ENCODE measurements at places on chromosomes 11 and 22.

- no peak for DNase-seq
Observed at GRCh38 chr11:19656140-19656541, 56.5 kb upstream of the NAV2 start.

DNA sequence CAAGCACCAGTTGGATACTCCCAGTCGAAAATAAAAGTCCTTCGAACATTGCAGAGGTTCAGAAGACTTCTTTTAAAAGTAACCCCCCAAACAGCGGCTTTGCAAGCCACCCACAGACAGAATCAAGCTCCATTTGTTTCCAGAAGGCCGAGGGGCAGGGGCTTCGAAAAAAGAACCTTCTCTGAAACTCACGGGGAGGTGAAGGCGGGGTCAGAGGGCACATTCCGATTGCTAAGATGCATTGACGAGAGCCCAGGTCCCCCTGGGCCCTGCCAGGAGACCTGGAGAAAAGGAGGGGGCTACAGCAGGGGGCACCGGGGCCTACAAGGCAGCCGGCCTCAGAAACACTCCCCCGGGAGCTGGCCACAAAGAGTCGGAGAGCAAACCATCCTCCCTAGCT, 306.8 kb downstream of the MN1 start:
- no peak for DNase-seq

- no peak for DNase-seq
Observed at GRCh38 chr22:30338802-30339201, 12.1 kb upstream of the TBC1D10A start.

DNA sequence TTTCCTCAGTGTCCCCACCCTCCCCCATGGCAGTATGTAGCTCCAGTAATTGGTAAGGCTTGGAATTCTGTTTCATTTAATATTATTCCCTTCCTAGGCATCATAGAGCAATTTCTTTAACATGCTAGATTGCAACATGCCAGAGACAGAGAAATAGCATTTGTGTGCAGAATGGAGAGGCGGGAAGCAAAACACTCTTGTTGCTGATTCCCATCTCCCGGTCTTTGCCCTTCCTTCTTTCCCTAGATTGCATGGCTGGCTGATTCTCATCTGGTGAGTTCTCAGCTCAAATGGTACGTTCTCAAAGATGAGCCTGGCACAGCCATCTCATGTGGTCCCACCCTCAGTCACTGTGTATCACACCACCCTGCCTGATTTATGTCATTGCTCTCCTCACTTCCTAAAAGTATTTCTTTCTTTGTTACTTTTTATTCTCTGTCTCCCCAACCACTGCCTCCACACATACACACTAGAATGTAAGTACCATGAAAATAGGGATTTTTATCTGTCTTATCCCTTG, 66.9 kb downstream of the ARFGAP2 start:
- no peak for DNase-seq

- DNase-seq: no peak
Observed at GRCh38 chr11:112023104-112023503, 2.1 kb upstream of the DLAT start.

DNA sequence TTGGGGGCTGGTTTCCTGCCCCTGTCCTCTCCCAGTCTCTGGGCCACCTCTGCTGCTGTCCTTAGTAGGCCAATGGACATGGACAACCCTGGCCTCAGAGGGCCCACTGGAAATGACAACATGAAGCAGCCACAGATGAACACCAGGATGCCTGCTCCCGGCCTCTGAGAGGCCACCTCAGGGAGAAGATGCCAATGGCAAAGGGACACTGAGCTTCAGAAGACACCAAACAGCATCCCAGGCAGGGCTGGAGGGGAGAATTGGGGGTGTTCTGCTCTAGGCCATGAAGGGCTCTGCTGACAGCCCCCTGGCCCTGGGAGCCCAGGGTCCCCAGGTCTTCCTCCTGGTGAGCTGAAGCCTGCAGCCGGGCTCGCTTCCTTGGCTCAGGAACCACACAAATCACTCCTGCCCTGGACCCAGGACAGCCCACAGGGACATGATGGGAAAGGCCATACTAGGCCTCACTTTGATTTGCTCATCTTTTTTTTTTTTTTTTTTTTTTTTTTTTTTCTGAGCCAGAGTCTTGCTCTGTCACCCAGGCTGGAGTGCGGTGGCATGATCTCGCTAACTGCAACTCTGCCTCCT, 45.3 kb downstream of the TPBGL start:
- DNase-seq: no peak

GRCh38 chr22:19122752-19123492, 710 bp upstream of the DGCR2 start:
- no peak for DNase-seq

DNA sequence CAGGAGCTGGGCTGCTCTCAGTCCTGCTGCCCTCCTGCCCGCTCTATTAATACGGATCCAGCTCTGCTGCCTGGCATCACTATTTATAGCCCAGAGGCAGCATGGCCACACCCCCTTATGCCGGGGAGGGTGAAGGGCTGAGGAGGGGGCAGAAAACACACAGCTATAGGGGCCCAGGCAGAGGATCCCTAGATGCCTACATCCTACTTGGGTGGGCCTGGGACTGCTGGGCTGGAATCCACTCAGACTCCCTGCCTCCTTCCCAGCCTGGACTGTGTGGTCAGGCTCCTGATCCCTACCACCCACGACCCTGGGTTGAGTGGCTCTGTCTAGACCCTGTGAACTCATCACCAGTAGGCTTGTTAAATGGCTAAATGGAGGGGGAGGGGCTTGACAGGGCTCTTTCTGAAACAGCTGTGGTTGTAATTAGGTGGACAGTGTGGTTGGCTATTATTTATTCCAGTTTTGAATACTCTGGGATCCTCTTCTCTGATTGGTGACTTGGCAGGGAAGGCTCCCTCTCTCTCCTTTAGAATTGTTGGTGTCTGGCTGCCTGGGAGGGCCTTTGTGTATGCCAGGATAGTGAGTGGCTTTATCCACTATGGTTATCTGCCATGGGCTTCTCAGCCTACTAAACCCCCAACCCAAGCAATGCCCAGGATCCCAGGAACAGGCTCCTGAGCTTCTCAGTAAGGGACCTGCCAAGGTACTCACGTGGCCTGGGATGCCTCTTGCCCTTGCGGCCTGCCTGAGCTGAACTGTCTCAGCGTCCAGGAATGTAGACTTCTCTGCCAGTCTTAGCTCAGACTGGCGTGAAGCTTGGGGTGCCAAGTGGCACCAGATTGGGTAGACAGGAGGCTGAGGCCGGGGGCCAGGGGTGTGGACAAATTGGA, 15.2 kb downstream of the PHLDB1 start:
- DNase-seq: peak; percentile 85

GRCh38 chr11:19642185-19643158, 70.2 kb upstream of the NAV2 start:
- no peak for DNase-seq

DNA sequence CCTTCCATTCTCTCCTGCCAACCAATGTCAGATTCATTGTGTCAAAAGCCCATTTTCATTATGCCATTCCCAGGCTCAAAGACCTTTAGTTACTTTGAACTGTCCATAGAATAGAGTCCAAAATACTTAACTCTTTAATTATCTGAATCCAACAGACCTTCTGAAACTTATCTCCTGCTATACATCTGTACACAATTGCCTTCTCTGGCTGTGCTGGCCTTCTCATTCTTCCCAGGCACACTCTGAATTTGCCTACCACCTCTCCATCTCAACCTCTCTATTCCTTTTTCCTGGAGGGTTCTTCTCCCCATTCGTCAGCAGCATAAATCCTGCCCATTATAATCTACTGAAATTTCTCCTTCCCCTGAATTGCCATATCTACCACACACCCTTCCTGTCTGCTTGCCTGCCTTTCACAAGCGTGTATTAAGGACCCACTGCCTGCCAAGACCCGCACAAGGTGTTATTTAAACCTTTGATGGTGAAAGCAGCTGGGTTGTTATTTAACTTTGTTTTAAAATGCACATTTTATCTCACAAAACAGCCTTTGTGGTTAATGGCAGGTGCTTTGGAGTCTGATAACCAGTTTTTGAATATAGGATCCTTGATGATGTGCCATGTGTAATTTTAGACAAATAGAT, 125.9 kb downstream of the CCDC81 start:
- no peak for DNase-seq

GRCh38 chr11:71370020-71370747, 78.0 kb downstream of the DHCR7 start:
- no peak for DNase-seq

GRCh38 chr11:118900535-118901384, 17.1 kb downstream of the CXCR5 start:
- DNase-seq: no peak

- DNase-seq: no peak
Observed at GRCh38 chr11:21653951-21654421, 538.9 kb upstream of the ANO5 start.

- no peak for DNase-seq
Observed at GRCh38 chr11:125180413-125181305, 16.1 kb downstream of the PKNOX2 start.

GRCh38 chr11:83717537-83717936, 431.4 kb upstream of the CCDC90B start:
- DNase-seq: no peak

DNA sequence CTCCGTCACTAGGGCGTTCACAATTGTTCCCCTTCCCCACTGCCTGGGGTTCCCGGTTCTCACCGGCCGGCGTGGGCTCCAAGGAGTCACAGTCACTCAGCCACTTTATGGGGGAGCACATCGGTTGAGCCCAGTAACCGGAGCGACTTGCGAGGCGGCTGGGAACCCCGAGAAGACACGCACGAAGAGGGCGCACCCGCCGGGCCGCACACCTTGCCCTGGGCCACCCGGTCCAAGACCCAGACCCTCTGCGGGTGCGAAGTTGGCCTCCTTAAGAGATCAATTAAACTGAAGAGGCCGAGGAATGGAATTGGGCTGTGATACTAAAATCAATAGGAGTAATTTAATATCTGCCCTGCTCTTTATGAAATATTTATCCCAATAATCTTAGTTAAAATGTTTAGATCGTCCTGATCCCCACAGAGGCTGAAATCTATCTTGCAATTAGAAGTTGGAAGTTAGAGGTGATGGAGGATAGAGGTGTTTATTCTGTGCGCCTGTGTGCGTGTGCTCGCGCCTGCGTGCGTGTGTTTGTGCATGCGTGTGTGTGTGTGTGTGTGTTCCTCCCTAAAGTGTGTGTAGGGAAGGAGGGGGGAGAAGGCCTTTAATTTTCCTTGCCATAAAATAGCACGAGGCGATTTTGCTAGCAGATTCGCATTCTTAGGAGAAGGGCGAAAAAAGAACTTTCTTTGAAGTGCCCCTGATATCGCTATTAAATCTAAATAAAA, 954 bp upstream of the MN1 start:
- no peak for DNase-seq

GRCh38 chr22:22462813-22463567, 45.6 kb downstream of the ZNF280B start:
- DNase-seq: no peak

- no peak for DNase-seq
Observed at GRCh38 chr11:32574421-32574820, 9.2 kb upstream of the EIF3M start.

GRCh38 chr22:39510529-39511149, 8.5 kb downstream of the MIEF1 start:
- DNase-seq: no peak

GRCh38 chr22:47632701-47633100, 870.3 kb downstream of the TBC1D22A start:
- DNase-seq: no peak

GRCh38 chr11:122937983-122938382, 43.7 kb downstream of the BSX start:
- no peak for DNase-seq

- DNase-seq: no peak
Observed at GRCh38 chr22:17748555-17749353, 25.5 kb downstream of the BID start.

GRCh38 chr11:15818132-15818842, 538.1 kb downstream of the SOX6 start:
- DNase-seq: no peak

DNA sequence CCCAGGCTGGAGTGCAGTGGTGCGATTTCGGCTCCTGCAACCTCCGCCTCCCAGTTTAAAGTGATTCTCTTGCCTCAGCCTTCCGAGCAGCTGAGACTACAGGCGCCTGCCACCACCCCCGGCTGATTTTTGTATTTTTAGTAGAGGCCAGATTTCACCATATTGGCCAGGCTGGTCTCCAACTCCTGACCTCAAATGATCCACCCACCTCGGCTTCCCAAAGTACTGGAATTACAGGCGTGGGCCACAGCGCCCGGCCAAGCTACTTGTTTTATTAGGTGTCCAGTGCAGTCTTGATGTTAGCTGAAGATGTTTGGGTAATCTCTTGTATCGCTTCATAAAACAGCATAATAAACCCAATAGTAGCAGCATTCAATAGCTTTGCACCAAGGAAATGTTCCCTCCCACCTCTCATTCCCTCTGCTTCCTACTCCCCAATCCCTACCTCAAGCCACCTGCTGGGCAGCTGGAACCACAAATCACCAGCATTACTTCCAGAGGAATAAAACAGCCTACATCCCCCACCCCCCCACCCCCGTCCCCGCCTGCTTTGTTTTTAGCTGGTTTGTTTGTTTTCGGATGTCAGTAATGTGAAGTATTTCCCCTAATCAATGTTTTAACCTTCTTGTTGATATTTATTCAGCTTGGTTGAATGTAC, 11.0 kb upstream of the GRIK4 start:
- no peak for DNase-seq

GRCh38 chr11:113578715-113579250, 103.6 kb upstream of the DRD2 start:
- no peak for DNase-seq

DNA sequence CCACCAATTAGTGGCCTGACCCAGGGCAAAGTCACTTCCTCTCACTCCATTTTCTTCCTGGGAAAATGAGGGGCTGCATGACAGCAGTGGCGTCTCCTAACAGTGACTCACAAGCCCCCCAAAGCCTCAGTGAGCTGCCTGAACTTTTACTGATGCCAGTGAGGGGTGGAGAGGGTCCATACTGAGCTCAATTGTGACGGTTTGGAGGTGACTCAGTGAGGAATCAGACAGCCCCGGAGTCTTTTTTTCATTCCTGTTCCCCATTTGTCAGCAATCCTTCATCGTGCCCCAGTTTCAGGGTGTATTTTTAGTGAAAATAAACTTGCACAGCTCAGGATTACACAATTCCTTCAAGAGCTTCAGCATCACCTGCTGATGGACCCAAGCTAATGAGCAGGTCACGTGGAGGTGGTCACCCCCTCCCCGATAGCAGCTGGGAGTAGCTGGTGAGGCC, 30.1 kb upstream of the RASD2 start:
- peak; percentile 59 for DNase-seq

DNA sequence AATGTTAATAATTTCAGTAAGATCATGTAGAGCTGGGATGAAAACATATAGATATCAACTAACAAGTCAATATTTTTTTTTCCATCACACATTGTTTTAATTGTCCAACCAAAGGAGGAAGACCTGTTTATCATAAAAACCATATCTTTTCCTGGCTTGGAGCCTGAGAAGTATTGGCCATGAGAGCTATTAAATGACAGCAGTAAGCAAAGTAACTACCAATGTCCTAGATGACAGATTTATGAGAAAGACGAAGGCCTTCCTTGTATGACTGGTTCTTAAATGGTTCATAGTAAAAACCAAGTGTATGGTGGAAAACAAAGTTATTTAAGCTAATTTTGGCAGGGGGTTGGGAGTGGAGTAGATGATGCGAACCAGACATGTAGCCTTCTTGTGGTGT, 1147.1 kb upstream of the TENM4 start:
- DNase-seq: peak; percentile 21

- no peak for DNase-seq
Observed at GRCh38 chr11:99683933-99684332, 663.2 kb downstream of the CNTN5 start.

GRCh38 chr11:75454987-75455386, 22.0 kb upstream of the KLHL35 start:
- no peak for DNase-seq
